ENCODE measurements at places on chromosomes 4 and X.

GRCh38 chr4:93617606-93618005, 210.9 kb upstream of the ATOH1 start:
- no peak for DNase-seq

DNA sequence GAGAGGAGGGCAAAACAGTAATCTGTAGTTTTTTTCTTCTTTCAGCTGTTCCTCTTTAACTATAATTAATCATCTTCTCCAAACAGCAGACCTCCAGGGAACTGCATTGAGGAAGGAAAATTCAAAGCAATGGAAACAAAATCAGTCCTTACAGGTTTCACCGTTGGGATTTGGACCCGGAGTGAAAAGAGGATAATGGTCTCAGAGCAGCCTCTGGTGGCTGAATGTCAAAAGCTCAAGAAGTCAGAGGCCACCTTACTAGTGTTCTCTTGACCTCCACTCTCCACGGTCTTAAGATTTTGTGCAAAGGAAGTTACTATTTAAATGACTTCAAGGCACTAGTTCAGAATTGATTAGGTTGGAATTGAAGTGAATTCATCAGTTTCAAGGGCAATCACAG, 16.0 kb upstream of the MID1 start:
- peak; percentile 39 for DNase-seq

- DNase-seq = no peak
Observed at GRCh38 chr4:184203300-184203699, 14.4 kb downstream of the ENPP6 start.

GRCh38 chr4:37922328-37922727, 31.4 kb downstream of the TBC1D1 start:
- DNase-seq = no peak

DNA sequence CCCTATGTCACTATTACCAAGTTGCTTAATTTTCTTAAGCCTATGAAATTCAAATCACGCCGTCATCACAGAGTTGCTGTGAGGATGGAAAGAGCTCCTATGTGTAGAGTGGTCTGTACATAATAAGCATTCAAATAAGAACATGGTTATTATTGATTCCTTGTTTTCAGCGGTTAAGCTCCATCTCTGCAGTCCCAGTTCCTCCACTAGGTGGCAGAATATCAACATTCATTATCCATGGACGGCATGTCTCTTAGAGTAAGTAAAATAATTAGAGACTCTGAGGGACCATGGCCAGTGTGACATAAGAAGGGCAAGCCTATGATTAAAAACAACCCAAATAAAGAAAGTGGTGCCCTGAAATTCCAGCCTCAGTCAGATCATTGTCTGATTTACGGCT, 132.5 kb upstream of the NHS start:
- peak; percentile 43 for DNase-seq

GRCh38 chr4:122541996-122542395, 78.9 kb downstream of the IL21 start:
- DNase-seq = no peak

GRCh38 chrX:122389005-122389404, 795.1 kb upstream of the GRIA3 start:
- DNase-seq = no peak

DNA sequence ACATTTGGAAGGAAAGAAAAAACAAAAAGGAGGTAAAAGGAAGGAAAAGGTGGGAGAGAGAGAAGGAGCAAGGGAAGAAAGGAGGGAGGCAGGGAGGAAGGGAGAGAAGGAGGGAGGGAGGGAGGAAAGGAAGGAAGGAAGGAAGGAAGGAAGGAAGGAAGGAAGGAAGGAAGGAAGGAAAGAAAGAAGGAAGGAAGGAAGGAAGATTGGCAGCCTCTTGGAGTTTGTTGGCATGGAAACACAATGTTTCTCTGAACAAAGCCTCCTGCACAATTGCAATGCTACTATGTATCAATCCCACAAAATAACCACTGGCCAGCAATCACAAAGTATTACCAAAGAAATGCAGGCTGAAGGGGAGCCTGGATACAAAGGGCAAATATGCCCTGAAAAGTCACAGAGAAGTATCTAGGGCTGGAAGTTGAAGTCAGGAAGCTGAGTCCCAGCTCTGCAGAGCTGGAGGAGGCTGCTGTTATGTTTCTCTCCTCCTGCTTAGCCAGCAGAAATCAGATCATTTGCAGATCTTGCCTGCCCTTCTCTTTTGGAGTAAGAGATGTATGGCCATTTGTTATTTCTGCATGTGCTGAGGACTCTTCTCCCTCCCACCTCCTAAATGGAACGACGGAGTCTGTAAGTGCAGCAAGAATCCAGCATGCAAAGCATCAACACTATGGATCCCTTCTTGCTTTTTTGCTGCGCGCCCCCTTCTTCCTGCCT, 195.9 kb upstream of the LDB2 start:
- DNase-seq = no peak

DNA sequence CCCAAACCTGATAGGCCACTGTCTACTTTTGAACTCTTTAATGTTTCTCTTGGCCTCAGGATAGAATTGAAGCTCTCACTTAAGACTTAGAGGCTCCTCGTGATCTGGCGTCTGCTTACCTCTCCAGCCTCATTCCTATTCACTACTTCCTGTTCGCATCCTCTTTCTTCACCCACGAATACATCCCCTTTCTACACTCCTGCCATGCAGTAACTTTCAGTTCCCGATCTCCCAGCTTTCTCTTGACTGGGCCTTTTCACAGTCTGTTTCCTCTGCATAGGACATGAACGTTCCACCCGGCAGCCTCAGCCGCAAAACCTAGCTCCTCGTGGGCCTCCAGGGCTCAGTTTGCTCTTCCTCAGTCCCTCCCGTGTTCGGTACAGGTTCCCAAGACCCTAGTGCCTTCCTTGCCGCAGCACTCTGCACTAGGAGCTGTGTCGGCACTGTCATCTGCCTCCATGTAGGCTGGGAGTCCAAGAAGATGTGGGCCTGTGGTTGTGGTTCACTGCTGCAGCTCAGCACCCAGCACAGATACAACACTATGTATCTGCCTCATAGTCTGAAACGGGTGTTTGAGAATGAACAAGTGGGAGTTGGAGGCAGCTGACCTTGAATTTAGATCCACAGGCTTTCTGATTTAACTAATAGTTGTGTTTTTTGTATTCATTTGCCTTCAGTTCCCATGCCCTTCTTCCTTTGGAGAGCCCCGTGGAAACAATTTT, 15.8 kb downstream of the RPL39 start:
- DNase-seq = no peak

DNA sequence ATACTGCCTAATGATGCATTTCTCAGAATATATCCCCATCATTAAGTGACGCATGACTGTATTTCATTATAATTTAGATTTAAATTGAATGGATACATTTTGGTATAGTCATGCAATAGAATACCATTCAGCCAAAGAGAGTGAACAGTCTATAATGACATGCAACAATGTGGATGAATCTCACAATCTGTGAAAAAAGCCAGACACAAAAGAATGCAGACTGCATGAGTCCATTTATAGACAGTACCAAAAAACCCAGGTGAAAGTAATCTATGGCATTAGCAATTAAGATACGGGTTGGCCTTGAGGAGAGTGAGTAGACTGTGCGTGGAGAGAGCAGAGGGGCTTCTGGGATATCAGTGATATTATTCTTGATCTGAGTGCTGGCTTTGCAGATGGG, 239.7 kb upstream of the PGRMC2 start:
- DNase-seq = no peak

- DNase-seq = no peak
Observed at GRCh38 chrX:24990535-24990934, 25.2 kb downstream of the ARX start.

DNA sequence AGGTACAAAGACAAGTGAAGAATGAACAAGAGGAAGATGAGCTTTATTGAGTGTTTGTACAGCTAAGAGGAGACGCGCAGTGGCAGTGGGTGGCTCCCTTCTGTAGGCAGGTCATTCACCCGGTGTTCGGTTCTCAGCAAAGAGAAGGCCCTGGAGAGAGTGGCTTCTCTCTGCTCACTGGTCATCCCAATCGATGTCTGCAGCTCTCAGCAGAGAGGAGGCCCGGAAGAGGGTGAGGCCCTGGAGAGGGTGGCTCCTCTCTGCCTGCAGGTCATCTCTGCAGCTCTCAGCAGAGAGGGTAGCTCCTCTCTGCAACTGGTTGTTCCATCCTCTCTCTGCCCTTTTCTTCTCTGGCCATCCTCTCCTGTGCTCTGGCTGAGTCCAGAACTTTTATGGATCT, 126.5 kb downstream of the UGT8 start:
- DNase-seq = no peak

- no peak for DNase-seq
Observed at GRCh38 chr4:109921384-109921808, 8.7 kb downstream of the EGF start.

GRCh38 chrX:55981603-55982002, 250.6 kb upstream of the KLF8 start:
- peak; percentile 6 for DNase-seq

Data from endothelial cell (in vitro differentiated cells).